ENCODE measurements at places on chromosomes 2 and 18.

- DNase-seq = no peak
These were observed 176.4 kb downstream of the AGAP1 start for GRCh38 chr2:235669983-235670962.

DNA sequence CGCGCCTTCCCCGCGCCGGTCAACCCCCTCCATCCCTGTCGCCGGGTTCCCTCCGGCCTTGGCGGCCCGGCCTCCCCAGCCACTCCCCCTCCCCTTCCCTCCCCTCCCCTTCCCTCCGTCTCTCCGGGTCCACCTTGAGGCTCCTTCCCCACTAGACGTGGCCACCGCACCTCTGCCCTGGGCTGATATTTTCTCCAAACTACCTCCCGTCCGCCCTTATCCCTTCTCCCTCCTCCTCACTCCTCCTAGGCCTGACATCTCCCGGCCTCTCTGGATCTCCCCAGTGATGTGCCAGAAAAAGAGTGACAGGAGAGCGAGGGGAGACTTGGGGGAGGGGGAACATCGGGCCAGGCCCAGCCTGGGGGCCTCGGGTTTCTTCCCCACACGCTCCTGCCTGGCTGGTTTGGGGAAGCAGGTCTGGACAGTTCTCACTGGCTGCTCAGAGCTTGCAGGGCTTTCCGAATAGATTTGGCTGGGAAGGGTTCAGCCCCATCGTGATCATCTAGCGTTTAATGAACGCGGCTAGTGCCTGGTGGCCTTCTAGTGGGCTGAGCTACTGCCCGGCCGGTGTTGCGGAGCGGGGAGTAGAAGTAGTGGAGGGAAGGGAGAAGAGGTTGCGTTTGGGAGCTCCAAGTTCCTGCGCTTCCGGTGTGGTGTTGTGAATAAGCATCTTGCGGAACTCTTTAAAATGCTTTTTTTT lies 641 bp downstream of the MAPRE3 start:
- DNase-seq = no peak

DNA sequence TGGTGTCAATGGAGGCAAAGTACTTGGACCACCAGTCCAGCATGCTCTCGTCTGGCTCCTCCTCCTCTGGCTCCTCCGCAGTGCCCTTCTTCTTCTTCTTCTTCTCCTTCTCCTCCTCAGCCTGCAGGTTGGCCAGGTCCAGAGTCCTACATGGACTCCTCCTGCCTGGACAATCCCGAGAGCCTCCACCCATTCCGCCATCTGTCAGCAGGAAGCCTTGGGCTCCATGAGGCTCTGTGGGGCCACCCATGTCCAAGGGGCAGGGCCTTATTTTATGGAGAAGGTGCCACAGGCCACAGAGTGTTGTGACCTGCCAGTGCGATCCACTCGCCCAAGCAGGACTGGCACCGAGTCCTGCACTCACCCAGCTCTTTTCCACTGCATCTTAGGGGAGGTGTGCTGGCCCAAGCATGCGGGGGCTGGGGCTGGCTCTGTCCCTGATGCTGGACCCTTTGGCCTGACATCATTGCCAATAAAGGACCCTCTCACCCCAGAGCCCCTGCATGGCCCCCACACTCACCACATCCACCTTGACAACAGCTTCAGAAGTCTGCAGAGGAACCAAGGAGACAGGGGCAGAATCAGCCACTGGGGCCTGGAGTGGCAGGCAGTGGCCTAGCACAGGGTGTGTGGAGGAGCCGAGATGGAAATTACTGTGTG lies 7.2 kb downstream of the OTOF start:
- no peak for DNase-seq

GRCh38 chr2:96602330-96602823 lies 35.7 kb downstream of the KANSL3 start:
- DNase-seq = no peak

- no peak for DNase-seq
These were observed 288.5 kb upstream of the SLC8A1 start for GRCh38 chr2:40740419-40740818.

- no peak for DNase-seq
These were observed 39.6 kb downstream of the DOCK10 start for GRCh38 chr2:225002656-225003045.
